ENCODE measurements at places on chromosomes 1 and 21.

DNA sequence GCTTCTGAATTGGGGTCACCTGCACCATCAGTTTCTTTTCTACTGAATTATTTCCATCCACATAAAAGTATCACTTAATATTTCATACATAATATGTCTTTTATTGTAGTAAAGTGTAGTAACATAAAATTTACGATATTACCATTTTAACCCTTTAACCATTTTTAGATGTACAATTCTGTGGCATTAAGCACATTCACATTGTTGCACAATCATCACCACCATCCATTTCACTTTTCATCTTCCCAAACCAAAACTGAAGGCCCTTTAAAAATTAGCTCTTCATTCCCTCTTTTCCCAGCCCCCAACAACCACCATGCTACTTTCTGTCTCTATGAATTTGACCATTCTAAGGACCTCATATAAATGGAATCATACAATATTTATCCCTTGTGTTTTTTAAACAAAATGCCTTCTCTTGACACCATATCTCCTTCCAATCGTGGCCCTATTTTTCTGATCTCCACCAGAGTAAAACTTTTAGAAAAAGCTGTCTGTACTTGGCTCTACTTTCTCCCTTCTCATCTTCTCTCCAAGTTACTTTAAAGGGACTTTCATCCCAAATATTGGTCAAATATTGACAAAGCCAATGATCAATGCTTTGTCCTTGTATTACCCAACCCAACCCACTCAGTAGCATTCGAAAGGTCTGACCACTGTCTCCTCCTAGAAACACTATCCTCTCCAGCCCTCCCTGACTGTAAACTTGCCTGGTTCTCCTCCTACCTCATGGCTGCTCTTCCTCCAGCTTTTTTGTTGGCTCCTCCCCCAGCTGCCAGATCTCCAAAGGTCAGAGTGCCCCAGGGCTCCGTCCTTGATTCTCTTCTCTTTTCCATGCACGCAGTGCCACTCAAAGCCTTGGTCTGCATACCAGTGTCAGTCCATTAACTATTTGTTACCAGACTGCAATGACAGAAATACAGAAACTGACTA is 44.7 kb downstream of the SLC30A10 start:
- DNase-seq: no peak

GRCh38 chr1:203402629-203403337 is 51.9 kb upstream of the FMOD start:
- no peak for DNase-seq

- DNase-seq: no peak
Observed at GRCh38 chr1:85351202-85351828, 74.9 kb upstream of the BCL10 start.

GRCh38 chr1:116492358-116492811 is 78.4 kb downstream of the CD58 start:
- DNase-seq: no peak

DNA sequence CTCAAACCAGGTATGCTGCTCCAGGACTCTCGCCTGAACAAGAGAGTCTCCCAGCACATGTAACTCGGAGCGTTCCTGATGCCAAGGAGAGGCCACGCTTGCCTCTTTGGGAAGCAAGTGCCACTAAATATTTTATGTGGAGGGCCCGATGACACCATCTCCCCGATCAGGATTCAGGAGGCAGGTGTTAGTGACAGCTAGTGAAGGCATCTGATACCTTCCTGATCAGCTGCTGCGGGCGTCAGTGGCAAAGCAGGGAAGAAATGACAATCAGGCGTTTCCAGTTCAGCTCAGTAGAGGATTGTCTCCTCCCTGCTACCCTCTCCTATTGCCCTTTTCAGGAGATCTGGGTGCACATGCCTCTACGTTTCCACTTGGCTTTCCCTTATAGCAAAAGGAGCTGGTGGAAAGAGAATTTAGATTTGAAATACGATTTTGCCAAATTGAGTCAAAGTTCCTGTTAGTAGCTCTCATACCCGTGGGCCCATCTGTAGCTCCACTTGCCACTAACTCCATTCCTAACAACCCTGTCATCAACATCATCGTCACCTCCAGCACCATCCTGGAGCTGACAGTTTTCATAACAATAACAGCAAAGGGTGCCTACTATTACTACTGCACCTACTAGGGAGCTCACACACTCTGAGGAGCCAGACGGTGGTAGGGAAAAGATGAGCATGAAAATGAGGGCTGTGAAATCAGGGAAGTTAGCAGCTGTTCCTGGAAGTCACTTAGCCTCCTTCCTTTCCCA is 21.6 kb downstream of the PLXNA2 start:
- DNase-seq: no peak

- DNase-seq: no peak
Observed at GRCh38 chr1:239914751-239915231, 176.9 kb upstream of the FMN2 start.

GRCh38 chr21:32929633-32930038 is 96.1 kb upstream of the OLIG2 start:
- DNase-seq: no peak

DNA sequence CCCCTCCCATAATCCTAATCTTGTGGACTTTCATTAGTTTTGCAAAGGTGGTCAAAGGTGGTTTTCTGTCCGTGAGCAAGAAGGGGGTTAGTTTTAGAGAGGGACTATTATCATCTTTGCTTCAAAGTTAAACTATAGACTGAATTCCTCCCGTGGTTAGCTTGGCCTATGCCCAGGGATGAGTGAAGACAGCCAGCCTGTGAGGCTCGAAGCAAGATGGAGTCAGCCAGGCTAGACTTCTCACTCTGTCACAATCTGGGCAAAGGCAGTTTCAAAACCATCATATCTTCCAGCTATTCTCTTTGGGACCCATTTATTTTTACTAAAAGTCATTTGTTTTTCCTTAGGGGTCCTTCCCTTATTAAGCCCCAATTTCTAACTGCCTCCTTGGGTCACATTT is 12.9 kb upstream of the ENO1 start:
- DNase-seq: no peak

DNA sequence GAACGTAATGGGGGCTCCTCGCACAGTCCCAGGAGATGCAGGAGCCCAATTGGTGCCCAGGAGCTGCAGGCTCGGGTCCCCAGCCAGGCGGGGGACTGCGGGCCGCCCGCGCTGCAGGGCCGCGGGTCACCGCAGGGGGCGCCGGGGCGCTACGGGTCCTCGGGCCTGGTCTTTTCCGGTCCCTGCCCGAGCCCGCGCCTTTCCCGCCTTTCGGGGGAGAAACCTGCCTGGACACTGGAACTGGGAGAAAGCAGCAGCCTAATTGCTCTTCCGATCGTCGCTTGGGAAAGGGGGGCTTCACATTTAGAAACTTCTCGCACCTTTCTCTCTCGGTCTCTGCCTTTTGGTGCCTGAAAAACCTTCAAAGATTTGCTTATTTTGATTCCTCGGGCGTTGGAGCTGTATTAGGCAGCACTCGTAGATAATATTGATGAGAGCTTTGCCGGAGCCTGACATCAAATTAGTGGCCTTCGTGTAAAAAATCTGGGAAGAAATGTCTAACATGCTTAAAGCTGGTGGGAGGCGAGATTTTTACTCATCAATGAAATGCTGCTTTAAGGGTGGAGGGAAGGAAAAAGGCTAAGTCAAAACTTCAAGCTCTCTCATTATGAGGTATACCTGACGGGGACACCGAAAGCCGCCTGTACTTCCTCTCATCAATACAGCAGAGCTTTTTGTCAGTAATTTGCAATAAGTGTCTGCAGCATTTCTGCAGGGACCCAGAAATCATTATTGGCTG is 12.6 kb upstream of the BARHL2 start:
- DNase-seq: no peak

DNA sequence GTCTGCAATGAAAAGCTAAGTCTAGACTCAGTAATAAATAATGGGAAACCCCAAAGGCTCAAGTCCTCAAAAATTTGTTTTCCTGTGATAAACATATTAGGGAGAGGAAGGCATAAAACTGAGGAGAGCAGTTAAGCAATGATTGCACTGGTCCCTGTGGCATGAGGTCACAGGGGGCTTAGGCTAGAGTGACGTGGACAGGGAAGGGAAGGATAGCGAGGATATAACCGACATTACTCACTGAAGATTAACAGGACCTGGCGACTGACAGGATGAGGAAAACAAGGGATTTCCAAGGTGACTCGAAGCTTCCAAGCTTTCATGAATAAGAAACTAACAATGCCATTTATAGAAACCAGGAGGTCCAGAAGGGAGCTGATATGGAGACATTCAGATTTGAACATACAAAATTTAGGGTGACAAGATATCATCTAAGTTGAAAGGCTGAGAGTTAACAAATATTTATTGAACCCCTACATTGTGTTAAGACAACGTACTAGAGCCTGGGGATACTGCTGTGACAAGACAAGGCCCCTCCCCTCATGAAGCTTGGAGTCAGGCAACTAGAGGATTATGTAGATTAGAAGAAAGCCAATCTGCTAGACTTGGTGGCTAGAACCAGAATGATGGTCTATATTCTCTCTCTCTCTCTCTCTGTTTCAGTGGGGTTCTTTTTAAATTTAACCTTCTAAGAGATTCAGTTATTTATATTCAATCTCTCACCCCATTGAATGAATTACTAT is 33.2 kb upstream of the PKN2 start:
- DNase-seq: no peak

DNA sequence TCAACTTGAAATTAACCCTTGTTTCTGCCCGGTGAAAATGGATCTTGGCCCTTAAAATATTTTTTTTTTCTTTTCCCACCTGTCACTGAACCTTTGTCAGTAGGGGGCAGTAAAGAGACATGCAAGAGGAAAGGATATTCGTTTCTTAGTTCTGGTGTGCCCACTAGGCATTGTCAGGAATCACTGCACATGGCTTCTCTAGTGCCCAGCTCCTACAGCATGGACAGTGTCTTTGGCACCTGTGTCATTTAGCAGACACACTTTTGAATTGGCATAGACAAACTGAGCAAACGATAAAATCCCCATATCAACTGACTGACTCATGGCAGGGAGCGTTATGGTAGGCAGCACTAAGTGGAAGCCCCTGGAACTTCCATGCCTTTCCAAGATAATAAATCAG is 1048.1 kb downstream of the BRINP3 start:
- DNase-seq: no peak

GRCh38 chr1:95991787-95992520 is 729.6 kb upstream of the PTBP2 start:
- no peak for DNase-seq

GRCh38 chr1:1183221-1183747 is 9.6 kb downstream of the TTLL10 start:
- DNase-seq: no peak

DNA sequence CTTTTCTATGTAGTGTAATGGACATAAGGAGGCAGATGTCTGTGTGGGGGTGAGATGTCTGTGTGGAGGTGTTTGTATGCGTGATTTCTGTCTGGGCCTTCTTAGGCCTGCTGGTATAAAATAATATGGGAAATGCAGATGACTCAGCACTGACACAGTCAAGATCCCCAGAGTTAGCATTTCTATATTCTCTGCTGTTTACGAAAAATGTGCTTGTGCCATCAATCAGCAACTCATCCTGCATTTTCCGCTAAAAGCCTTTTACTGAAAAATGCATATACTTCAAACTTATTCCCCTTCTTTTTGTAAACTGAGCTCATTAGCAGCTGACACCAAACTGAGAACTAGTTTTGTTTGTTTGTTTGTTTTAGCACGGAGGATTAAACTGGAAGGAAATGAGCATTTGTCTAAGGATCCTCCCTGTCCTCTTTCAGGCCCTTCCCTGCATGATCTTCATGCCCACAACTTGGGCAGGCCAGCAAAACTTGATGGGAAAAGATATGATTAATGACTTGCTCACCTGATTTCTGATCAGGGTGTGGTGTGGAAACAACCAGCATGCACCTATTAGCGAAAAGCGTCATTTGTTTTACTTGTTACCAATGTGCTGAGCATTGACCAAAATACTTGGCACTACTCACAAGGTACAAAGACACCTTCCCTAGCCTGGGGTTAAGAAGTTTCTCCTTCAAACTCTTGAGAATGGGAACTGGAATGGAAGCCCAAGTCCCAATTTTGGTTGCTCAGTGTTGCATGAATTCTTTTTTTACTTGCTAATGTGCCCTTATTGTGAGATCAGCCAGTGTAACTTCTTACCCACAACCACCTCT is 77.4 kb downstream of the NDUFS5 start:
- DNase-seq: no peak

GRCh38 chr21:40200126-40200525 is 332.9 kb downstream of the PCP4 start:
- DNase-seq: no peak

- DNase-seq: no peak
Observed at GRCh38 chr1:232333419-232333767, 296.5 kb downstream of the SIPA1L2 start.

DNA sequence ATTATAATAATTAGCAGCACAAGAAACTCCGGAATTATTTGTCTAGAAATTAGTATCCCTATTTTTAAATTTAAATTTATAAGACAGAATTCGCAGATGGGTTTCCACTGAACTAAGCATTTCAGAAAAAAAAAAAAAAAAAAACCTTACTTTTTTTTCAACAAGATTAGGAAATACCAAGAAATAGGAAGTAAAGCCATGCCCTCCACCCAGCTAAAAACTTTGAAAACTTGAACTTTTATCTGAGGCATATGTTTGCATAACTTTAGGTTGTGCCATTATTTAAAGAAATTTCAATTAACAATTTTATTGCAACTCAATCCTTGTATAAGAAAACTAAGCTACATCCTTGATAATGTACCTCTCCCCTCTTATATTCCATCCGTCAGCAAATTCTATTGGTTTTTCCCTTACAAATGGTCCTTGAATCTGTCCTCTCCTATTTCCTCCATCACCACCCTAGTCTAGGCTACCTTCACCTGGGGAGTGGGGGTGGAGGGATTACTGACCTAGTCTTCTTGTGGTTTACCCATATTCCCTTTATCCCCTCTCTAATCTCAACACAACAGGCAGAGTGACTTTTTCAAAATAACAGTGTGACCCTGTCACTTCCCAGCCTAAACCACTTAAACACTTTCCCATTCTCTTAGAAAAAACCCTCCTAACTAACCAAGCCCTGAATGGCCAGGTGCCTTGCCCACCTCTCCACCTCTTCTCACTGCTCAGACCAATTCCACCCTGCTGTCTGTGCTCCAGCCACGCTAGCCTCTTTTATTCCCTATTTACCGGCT is 1.4 kb upstream of the EVI5 start:
- no peak for DNase-seq

DNA sequence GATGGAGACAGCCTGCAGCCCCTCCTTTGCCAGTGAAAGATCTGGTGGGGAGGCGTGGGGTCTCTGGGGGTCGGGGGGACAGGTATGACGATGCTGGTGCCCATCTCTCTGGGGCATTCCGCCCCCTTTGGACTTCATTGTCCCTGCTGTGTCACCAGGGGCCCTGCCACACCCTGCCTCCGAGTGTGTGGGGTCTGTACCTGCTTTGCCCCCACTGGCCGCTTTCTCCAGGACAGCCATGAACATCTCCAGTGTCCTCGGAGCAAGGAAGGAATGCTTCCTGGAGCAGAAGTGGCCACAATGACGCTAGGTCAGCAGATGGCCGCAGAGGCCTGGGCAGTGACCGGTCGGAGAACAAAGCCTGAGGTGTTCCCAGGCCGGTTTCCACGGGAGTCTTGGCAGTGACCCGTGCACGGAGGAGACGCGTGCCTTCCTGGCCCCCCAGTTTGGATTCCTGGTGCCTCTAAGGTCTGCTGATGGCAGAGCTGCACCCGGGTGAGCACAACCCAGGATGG is 18.6 kb upstream of the TRAPPC10 start:
- DNase-seq: no peak

Data from stimulated activated naive B cell treated with anti-CD40 and anti-IgM and Interleukin-4, amounts not matched to agents 10 μg/mL and 1 μg/mL and 100 μg/mL, for 72 hours (primary cell).